ENCODE measurements at places on chromosomes 1 and 21. TPM values are rescaled to one million over a fixed set of nuclear protein-coding genes. Genes with fewer than 3 reads are reported as not detected.

GRCh38 chr21:34782506-34783360, 113.9 kb downstream of the CLIC6 start:
- no peak for DNase-seq

GRCh38 chr1:10085076-10085475, 52.3 kb downstream of the UBE4B start:
- DNase-seq = no peak

DNA sequence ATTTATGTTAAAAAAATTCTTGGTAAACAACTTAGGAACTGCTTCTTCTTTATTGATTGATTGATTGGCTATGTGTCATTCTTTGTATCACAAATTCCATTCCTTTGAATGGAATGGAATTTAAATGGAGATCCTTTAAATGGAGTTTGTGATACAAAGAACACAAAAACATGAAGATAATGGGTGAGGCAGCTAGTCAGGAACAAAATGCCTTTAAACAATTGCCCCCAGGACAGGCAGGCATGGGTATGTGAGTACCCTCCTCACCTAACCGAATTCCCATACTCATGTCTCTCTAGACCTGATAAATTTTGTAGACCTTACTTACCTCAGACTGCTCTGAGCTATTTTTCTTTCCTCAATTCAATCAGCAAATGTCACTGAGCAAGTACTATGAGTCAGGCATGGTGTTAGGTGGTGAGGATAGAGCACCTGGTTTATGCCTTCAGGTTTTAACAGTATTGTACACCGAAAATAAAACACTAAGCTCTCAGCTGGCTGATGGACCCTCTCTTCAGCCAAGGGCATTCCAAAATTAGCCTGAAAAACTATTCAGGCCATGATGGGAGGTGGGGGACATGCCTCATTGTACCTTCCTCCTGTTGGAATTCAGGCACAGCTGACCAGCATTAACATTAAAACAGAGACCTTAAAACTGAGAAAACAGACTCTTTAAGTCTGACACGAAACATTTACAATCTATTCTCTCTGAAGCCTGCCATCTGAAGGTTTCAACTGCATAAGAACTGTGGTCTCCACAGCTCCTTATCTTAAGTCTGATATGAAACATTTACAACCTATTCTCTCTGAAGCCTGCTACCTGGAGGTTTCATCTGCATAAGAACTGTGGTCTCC, 58.9 kb downstream of the OLFML3 start:
- no peak for DNase-seq

DNA sequence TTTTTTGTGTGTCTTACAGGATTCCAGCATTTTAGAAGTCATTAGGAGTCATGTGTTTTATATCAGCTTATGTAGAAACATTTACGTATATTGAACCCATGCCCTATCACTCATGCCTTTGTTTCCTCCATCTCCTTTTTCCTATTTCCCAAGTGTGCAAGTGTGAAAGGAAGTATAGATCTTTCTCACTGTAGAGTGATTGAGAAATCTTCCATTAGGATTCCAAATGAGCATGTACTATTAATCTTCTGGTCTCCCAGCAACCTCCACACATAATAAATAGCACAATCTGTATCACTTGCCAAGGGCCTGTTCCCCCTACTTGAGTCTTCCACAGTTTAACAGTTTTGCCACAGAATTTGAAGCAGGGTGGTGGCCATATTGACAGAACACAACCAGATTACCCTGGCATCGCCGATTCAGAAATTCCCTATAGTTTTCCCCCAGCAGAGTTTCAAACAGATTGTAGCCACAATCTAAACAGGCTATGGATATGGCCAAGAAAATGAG, 1052.8 kb downstream of the TTLL7 start:
- DNase-seq = no peak

- no peak for DNase-seq
Measured at GRCh38 chr1:186679924-186680244, 339 bp downstream of the PTGS2 start.

DNA sequence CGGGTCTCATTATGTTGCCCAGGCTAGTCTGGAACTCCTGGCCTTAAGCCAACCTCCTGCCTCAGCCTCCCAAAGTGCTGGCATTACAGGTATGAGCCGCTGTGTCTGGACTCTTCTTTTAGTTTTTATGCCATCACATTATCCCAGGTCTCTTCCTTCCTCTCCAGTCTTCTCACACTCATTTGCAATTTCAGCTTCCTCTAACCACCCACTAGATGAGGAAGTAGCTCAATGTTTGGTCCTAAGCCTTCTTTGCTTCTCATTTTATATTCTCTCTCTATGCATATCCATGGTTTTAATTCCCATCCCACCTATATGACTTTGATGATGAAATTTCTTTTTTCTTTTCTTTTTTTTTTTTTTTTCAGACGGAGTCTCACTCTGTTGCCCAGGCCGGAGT, 3.1 kb upstream of the ZBTB8A start:
- no peak for DNase-seq

DNA sequence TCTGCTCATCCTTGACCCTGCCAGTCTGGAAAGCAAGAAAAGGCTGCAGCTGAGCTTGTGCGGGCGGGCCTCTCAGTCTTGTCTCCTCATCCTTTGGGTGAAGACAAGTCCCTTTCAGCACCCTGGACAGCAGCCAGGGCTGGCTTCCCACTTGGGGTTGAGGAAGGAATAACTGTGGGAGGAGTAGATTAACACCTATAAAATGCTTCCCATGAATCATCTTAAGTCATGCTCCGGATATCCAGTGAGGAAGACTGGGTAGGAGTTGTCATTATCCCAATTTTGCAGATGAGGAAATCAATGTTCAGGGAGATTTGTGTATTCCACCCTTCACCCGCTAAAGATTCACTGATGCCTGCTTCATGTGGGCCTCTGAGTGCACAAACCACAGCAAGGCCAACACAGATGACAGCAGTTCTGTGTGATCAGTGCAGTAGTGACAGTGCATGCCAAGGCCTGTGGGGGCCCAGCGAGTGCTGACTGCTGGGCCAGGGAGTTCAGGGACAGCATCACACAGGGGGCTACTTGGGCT, 20.1 kb upstream of the COL16A1 start:
- peak; percentile 76 for DNase-seq

The SPRR2G gene
- total RNA-seq = not detected

The KRTAP19-3 gene
- total RNA-seq = not detected

The CCDC27 gene
- total RNA-seq = not detected

The PEAR1 gene
- total RNA-seq = 15.1 TPM

All from lung (tissue), 17 donors.